ENCODE measurements at places on chromosomes 5 and 9.

- DNase-seq, result no peak
These were observed 45.7 kb downstream of the ZNF474 start for GRCh38 chr5:122175091-122175490.

GRCh38 chr9:126761274-126761673 is 43.6 kb upstream of the ZBTB43 start:
- no peak for DNase-seq

DNA sequence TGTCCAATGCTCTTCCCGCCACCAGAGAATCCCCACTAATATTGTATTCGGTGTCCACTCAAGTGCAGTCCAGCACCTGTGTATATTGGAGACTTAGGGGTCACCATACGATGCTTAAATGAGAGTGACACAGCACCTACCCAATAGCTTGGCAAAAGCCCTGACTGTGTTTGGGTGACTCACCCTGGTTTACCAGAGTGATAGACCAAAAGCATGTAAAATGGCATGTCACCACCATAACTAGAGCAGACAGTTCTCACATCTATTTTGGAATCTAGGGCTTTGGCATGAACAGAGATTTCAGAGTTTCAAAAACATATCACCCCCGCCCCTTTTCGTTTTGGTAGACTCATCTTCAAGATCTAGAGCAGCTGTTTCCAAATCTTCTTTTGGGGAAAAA is 217.3 kb upstream of the RASEF start:
- no peak for DNase-seq

- no peak for DNase-seq
These were observed 1704.8 kb upstream of the CDH9 start for GRCh38 chr5:28743025-28743715.

- no peak for DNase-seq
These were observed 132.4 kb upstream of the EPB41L4A start for GRCh38 chr5:112551419-112552032.

GRCh38 chr5:38816083-38817030 is 29.5 kb upstream of the OSMR start:
- DNase-seq, result no peak

DNA sequence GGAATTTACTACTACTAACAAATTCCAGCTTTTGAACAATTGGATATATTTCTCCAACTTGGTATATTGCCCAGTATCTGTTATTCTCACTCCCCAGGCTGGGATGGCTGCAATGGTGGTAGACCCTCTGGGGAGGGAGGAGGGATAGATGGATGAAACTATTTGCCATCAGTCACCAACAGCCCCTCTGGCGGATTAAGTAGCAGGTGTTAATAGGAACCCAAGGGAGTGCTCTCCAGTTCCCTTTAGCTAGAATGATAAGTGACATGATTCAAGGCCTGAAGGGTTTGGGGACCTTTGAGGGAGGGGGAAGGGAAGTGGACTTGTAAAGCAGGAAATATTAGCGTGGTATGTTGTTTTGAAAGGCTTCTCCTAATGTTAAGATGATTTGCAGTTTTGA is 824.0 kb upstream of the ARRDC3 start:
- DNase-seq, result no peak

- peak; percentile 35 for DNase-seq
These were observed 52.5 kb downstream of the RPS23 start for GRCh38 chr5:82225525-82226172.

GRCh38 chr5:80251636-80252035 is 4.2 kb downstream of the SERINC5 start:
- no peak for DNase-seq

DNA sequence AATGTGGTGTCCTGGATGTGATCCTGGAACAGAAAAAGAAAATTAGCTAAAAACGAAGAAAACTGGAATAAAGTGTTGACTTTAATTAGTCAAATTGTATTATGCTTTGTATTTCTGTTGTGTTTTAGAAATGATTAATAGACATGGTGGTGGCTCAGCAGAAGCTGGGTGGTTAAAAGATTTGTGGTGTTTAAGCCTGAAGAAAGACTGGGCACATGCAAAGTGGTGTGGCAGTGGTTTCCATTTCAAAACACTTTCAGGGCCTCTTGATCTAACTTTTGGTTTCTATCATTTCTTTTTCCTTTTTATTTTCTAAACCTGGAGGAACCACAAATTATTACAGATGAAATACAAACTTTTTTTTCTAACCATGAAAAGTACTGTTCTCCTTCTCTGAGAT is 44.1 kb downstream of the ADGRV1 start:
- DNase-seq, result no peak

- DNase-seq, result no peak
These were observed 672.5 kb downstream of the PRELID2 start for GRCh38 chr5:145162626-145163025.

GRCh38 chr5:167296066-167296465 is 995.4 kb upstream of the WWC1 start:
- no peak for DNase-seq

DNA sequence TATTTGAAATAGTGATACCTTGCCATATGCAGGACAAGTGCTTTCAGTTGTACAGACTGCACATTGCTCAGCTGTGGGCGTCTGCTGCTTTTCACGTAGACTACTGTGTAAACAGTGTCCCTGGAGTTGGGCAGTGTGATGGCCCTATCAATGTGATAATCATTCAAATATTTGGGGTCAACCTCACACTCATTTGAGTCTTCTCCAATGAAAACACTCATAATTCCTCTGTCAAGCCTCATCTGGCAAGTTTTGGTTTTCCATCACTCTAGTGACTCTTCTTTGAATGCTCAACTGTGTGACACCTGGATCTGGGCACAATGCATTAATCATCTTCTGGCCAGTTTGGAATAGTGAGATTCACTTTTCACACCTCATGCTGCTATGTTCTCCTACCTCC is 64.4 kb downstream of the UGCG start:
- DNase-seq, result no peak

DNA sequence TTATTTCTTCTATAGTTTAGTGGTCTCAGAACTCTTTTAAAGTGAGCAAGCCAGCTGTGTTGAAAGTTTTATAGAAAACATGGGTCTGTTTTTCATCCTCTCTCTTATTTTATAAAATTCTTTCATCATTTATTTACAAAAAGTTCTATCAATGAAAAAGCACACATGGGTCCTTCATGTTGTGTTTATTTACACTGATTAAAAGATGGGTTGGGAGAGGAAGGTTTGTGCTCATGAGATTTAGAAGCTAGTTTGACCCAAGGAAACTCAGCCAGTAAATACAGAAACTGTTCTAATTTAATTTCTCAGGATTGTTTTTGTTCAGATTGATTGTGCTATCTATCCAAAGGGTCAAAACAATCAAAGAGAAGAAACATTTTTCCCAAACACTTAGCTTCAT is 178.8 kb upstream of the KLF9 start:
- no peak for DNase-seq

GRCh38 chr5:121366515-121366914 is 485.2 kb upstream of the FTMT start:
- no peak for DNase-seq

GRCh38 chr9:72950875-72951442 is 1.9 kb downstream of the ALDH1A1 start:
- no peak for DNase-seq

- no peak for DNase-seq
These were observed 34.0 kb upstream of the GRAMD2B start for GRCh38 chr5:126389179-126389578.

DNA sequence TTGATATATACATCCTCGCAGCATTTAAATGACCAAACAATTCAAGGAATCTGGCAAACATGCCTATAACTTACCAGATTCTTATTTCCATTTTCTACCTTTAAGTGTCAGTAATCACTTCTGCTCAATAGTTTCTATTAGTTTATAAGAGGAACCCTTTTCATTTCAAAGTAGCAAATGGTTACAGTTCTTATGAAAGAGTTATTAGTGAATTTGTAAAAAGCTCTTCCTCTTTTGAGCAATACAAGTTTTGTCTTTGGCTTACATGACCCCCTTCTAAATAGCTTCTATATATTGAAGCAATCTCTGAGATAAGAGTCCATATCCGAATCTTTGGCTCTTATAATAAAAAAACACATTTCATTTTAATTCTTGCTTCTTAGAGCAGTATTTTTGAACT is 42.0 kb downstream of the ELL2 start:
- DNase-seq, result no peak

DNA sequence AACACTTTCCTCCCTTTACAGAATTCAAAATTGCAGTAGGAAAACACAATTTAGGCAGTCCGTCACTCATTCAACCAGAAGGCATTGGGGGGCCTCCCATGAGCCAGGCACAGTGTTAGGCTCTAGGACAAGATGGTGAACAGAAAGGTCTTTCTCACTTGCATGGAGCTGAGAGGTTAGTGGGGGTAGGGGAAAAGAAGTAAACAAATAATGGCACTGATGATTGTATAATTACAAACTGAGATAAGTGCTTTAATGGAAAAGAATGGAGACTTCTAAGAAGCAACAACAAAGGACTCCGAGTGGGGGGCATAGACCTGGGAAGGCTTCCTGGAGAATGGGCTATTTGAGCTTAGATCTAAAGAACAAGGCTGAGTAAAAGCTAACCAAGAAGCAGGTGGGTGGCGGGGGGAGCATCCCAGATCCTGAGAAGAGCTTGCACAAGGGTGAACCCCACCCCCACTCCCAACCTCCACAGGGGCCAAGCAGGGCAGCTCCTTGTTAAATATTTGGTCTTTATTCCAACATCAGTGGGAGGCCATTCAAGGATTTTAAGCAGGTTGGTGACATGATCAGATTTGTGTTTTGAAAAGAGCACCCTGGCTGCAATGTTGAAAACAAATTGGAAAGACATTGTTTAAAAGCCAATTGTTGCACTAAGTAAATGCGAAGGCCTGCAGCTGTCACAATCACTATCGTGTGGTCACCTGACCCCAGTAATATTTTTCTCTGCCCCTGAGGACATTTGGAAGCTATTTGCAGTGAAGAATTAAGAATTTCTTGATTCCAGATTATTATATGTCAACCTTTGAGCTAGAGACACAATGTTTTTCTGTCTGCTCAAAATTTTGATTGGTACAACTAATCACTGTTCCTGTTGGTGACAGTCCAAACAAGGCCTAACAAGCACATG is 73.9 kb upstream of the EFNA5 start:
- DNase-seq, result no peak

DNA sequence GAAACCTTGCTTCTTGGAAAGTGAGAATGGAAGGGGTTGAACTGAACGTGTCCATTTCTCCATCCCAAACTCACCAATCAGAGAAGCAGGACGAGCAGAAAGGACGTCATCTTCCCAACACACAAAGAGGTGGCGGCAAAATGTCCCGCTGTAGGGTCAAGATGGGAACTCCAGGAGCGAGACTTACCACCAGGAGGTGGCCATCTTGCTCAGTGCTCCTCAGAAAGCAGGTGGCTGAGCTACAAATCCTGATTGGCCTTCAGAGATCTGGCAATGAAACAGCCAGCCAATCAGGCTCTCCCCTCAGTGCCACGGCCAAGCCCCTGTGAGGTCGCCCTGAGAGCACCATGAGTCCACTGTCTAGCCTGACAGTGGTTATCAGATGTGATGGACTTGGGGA is 259.0 kb downstream of the NDUFS4 start:
- no peak for DNase-seq

DNA sequence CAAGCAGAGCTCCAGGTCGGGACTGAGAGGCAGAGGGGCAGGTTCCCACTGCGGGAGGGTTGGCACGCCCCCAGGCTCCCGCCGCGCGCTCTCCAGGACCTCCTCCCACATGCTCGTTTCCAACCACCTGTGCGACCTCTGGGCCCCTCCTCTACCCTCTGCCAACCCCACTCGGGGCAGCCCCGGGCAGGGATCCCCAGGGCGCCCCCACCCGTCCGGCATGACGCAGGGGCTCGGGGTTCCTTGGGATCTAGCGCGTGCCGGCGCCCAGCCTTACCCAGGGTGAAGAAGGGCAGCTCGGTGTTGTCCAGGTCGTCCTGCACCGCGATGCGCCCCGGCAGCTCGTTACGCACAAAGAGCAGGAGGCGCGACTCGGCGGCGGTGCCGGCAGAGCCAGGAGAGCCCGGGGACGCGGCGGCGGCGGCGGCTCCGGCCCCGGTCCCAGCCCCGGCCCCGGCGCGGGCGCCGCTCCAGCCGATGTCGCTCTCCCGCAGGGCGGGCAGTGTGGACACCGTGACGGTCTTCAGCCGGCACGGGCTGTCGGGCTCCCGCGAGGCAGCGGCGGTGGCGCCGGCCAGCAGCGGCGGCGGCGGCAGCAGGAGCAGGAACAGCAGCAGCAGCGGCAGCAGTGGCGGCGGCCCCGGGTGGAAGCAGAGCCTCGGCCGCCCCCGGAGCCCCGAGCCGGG is 494 bp downstream of the ASTN2 start:
- DNase-seq, result no peak

DNA sequence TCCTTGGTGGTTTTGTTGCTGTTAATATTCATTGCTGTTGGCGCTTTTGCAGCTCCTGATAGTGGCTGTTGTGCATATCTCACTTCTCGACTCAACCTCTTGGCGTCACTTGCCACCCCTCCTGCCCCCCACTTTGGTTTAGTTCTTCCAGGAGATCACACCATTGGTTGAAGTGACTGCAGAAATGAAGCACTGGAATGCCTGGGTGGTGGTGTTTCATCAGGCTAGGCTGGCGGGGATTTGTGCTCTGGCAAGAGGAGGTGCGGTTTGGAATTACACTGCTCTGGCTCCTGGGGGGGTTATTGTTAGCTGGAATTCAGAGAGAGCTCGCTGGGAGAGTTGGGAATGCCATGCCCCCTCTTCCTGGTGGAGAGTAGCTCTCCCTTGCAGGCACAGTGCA is 11.5 kb downstream of the PRRC2B start:
- no peak for DNase-seq

- DNase-seq, result no peak
These were observed 64.6 kb upstream of the CAST start for GRCh38 chr5:96597438-96598020.

DNA sequence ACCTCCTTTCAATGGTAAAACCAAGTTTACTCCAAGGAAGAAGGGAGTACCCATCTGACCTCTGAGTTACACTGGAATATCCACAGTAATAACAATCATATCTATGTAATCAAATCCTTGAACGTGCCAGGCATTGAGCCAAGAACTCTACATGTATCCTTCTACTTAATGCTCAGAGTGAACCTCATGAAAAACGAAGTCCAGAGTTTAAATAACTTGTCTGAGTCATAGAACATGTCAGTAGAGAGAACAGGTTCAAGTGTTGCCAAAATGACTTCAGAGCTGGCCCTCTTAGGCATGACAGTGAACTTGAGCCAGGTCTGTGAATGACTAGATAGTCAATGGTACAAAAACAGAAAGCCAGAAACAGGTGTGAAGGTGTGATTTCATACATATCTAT is 164.1 kb upstream of the ZNF618 start:
- no peak for DNase-seq

DNA sequence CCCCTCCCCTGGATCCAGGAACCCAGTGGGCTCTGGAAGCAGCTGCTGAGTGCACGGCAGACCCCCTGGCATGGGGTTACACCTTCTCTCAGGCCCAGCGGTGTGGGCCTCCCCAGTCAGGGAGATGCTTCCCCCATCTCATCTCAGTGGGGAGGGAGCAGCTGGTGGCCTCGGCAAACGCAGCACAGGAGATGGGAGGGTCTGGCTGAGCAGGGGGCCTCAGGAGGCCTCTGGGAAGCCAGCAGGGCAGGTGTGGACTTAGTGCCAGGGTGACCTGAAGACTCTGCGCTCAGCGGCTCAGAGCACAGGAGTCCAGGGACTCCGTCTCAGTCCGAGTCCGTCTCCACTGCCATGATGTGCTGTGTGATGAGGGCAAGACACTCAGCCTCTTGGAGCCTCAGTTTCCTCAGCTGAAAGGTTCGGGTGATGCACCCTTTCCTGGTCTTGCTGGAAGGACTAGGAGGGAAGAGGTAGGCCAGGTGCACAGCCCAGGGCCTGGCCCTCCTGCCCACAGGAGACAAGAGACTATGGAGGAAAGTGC is 100.6 kb downstream of the GTF3C4 start:
- DNase-seq, result no peak

Data from activated CD4-positive, alpha-beta T cell treated with anti-CD3 and anti-CD28 coated beads for 1 hour (primary cell).